ENCODE measurements at places on chromosomes 1 and 21.

- DNase-seq, result no peak
These were observed 2.2 kb upstream of the G0S2 start for GRCh38 chr1:209672705-209673630.

- DNase-seq, result peak; percentile 93
These were observed 4.4 kb upstream of the C2CD2 start for GRCh38 chr21:41957991-41958766.

DNA sequence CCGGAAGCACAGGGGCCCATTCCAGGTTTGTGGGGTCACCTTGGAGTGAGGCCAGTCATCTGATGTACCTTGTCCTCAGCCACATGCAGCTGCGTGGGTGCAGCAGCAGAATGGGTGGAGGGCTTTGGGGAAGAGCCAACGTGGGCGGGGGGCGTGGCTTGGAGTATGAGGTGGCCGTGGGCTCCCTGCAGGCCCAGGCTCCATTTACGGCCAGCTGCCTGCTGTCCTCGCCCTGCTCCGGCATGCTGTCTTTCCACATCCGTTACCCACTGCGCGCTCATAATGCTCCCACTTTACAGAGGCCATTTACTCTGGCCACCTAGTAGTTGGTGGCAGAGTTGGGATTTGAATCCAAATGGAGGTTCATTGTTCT, 27.8 kb upstream of the TINAGL1 start:
- DNase-seq, result no peak

GRCh38 chr1:59020151-59020997, 236.5 kb upstream of the JUN start:
- DNase-seq, result peak; percentile 59

- no peak for DNase-seq
These were observed 423.3 kb upstream of the OLFM3 start for GRCh38 chr1:102420034-102420433.

DNA sequence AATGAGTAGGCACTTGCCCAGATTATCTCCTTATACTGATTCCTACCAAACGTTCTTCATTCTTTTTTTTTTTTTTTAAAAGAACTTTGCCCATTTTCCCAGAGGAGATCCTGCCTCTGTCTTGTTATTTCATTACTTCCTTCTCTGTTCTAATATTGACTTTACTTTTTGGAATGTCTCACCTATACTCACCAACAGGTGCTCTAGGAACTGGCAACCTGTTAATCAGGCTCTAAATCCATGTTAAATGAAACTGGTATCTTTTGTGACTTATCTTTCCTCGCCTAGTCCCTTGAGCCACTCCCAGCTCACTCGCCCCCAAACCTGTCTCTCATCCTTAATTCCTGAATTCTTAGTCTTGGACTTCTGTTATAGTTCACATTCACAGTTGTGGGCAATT, 1.2 kb upstream of the CRCT1 start:
- no peak for DNase-seq

- DNase-seq, result no peak
These were observed 101.4 kb downstream of the BEND5 start for GRCh38 chr1:48675251-48675650.

- DNase-seq, result no peak
These were observed 1.2 kb downstream of the ZDHHC18 start for GRCh38 chr1:26827663-26828062.

GRCh38 chr1:170808216-170808885, 127.0 kb upstream of the MROH9 start:
- DNase-seq, result no peak

DNA sequence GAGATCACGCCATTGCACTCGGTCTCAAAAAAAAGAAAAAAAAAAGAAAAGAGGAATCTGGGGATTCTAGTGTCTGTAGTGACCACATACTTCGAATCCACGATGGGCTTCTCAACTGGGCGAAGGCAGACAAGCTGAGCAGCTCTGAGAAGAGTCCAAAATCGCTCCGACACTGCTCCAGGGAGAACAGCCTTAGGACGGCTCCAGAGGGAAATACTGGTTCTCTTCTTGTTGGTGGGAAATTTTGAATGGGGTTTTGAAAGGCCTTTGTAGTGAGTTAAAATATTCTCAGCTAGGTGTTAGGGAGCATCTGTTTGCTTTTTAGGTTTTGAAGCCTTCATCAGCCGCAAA, 18.3 kb upstream of the HJV start:
- no peak for DNase-seq

- DNase-seq, result no peak
These were observed 59.2 kb downstream of the LEPR start for GRCh38 chr1:65479554-65480204.

- no peak for DNase-seq
These were observed 457 bp downstream of the TRAPPC3 start for GRCh38 chr1:36148821-36149236.

- no peak for DNase-seq
These were observed 19.3 kb upstream of the ADARB1 start for GRCh38 chr21:45054927-45055612.

- no peak for DNase-seq
These were observed 109.0 kb downstream of the SIK1 start for GRCh38 chr21:43317959-43318358.

GRCh38 chr1:226832613-226833012, 37.8 kb upstream of the PSEN2 start:
- no peak for DNase-seq

- DNase-seq, result no peak
These were observed 17.2 kb upstream of the RAB29 start for GRCh38 chr1:205792481-205792881.

DNA sequence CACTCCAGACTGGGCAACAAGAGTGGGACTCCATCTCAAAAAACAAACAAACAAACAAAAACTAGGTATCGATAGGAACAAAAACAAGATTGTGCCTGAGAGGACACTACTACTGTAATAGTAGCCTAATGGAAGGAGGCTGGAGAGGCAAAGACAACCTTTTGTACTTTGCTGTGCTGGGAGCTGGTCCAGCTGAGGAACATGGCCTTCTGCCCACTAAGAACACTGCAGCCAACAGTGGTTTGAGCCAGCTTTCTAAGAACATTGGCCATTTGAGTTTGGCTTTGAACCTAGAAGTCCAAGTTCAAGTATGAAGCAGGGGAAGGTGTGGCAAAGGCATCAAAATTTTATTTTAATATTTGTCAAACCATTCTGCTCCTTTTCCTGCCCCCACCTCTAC, 22.7 kb upstream of the RGS8 start:
- DNase-seq, result peak; percentile 23

DNA sequence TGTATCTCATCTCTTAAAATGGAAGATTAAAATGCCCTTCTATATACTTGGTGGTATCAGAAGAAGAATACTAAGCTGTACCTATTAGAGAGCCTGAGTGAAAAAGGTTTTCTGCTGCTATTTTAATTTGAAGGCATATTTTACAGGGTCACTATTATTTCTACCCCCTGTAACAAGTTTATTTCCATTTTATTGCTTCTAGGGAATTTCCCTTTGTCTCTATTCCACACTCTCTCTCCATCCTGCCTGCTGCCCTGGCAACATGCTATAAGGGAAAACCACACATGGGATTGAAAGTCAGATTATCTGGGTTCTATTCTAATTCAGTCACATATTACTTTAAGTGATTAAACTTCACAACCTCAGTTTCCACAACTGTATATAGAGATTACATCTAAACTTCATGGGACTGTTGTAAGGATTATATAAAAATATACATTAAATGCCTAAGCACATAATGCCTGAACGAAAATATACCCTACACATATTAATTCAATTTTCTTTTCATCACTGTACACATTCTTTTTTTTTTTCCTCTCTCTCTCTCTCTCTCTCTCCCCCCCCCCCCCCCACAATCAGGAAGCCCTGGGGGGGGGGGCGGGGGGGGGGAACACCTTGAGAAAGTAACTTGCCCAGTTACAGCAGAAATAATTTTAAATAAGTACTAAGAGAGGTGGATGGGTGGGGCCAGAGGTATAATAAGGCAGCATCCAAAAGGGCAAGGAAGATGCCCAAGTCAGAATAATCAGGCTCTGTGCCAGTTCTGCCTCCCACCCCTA, 51.5 kb downstream of the LUZP1 start:
- DNase-seq, result no peak

- no peak for DNase-seq
These were observed 22.0 kb upstream of the DISP3 start for GRCh38 chr1:11456965-11457364.

GRCh38 chr1:6579374-6580118, at the start of gene ZBTB48:
ZBTB48 (plus strand) TSS chr1:6579994; CDS start chr1:6580610, 616 bp downstream.
- peak; percentile 92 for DNase-seq

DNA sequence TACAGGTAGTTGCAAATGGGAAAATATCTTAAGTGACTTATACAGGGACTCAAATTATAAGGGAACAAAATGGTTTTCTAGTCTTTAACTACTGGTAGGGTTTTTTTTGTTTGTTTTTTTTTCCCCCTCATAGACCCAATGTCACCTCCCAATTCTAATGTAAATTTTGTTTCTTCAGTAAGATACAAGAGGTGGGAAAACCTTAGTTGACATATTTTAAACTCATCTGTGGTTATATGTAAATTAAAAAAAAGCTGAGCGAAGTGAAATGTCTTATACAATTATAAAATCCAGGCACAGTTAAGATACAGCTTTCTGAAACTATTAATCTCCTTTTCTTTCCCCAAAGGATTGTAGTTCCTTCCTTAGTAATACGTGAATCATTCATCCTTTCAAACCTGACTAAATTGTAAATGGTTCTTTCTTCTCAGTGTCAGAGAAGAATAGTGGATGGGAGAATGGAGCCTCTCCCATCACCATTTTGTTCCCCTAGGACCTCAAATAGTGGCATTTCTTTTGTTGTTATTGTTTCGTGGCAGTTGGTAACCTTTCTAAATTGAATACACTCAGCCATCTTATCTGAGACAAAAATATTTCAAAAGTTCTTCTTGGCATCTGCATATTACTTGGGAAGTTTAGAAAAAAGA, 11.2 kb downstream of the TSEN15 start:
- no peak for DNase-seq

DNA sequence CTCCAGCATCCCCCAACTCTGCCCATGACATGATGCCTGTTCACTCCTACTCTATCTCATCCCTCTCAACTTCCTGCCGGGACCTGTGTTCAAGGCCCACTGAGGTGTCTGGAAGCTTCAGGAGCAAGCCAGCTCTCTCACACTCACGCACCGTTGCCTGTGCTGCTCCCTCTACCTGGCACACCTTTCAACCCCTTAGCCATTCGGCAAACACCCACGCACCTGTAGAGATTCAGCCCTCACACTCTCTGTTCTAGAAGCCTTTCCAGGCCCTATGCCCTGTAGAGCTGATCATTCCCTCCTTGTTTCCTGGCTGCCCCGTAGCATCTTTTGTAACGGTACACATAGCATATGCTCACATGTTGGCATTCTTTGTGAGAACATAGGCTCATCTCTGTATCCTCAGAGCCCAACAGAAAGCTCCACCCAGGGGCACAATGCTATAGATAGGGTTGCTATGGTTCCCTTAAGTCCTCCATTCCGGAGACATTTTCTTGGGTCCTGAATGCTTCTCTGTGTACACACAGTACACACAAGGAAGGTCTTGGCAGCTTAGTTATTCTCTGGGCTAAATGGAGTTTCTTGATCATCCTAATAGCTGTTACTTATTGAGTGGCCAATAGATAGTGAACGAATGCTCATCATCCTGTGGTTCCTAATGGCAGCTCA, 1.3 kb downstream of the C8B start:
- DNase-seq, result no peak

GRCh38 chr1:167412072-167412471, 106.3 kb downstream of the CD247 start:
- DNase-seq, result no peak

- no peak for DNase-seq
These were observed 216.8 kb downstream of the KAZN start for GRCh38 chr1:14815175-14815877.

GRCh38 chr1:115677182-115677555, 35.4 kb downstream of the VANGL1 start:
- peak; percentile 90 for DNase-seq

DNA sequence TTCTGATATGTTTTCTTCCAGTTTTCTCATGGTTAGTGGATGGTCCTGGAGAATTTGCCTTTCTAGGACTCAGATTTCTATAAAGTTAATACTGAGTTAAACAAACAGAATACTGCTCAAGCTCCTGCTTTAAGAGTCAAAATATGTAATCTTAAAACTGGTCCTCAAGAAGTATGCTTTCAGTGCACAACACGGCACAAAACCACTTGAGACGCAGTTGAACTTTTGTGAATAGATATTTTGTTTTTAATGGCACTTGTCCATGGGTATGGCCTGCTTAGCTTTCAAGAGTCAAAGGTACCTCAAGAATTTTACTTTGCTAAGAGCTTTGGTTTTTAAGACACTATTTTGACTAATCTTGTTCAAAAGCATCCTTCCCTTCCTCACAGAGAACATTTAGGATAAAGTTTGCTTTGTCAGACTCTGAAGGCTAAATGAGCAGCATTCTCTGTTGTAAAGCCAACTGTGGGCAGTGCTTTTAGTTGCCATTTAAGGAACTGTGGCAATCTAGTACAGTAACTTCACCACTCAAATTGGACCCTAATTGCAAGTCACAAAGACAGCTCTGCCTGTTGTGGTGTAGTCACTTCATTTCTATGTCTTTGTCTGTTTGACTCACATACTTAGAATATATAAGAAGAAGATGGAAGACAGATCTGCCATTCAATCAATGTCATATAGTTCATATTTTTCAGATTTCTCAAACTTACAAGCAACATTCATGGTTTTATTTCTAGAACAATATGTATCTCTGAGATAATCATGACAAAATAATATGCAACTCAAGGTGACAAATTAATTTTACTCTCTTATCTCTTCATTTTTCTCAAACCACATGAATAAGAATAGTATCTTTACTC, 28.8 kb downstream of the SAMD13 start:
- no peak for DNase-seq

GRCh38 chr1:63787875-63788274, 14.1 kb downstream of the ROR1 start:
- no peak for DNase-seq

DNA sequence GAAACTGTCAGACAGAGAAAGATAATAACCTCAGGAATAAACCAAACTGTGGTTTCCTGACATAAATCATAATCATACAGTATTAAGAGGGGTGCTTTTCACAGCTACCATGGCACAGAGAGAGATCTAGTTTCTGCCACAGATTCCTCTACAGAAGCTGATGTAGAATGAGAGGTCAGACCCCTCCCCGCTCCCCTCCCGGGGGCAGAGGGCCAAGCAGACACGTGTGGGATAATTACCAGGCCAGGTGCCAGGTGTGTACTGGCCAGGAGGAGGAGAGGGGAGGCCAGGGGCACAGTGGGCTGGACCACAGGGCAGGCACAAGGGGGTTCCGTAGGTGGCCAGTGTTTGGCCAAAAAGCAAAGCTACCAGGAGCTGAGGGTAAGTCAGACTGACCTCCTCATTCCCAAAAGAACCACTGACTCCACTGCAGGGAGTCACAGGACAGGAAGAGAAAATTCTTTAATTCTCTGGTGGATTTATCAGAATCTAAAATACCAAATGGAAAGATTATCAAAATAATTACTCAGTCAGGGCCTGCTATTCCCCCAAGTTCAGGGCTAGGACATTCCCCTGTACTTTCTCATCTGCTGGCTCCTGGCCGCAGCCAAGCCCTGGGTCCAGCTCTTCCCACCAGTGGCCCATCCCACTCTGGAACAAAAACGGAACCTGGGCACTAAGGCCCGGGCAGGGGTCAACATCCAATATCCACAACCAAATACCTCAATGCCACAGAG, 30.0 kb downstream of the C2CD2 start:
- DNase-seq, result no peak

Measured in astrocyte of the cerebellum (primary cell).